ENCODE measurements at places on chromosomes 4 and X. TPM values are rescaled to one million over a fixed set of nuclear protein-coding genes. Genes with fewer than 3 reads are reported as not detected.

GRCh38 chrX:148161701-148162100 lies 180.6 kb downstream of the FMR1NB start:
- DNase-seq, result no peak

DNA sequence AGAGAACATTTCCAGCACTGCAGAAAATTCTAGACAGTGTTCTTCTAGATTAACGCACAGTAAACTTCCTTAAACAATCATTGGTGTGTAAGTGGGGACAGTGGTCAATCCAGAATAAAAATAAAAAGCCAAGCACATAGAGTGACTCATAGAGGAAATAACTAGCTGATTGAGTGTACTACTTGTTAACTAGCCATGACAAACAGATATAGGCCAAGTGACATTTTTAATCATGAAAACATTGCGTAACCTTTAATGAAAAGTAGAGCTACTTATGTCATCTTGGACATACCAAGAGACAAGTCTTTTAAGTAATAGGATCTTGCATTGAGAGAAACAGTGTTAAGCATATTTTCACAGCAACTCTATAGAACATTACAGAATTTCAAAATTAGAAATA lies 233.9 kb upstream of the MAB21L2 start:
- peak; percentile 52 for DNase-seq

- no peak for DNase-seq
These were observed 76.6 kb downstream of the TBC1D9 start for GRCh38 chr4:140679576-140679975.

RBMX2 gene
- 16.3 TPM for total RNA-seq

TCEAL5 gene
- not detected for total RNA-seq

NKX3-2 gene
- total RNA-seq, result 0.16 TPM

DNA sequence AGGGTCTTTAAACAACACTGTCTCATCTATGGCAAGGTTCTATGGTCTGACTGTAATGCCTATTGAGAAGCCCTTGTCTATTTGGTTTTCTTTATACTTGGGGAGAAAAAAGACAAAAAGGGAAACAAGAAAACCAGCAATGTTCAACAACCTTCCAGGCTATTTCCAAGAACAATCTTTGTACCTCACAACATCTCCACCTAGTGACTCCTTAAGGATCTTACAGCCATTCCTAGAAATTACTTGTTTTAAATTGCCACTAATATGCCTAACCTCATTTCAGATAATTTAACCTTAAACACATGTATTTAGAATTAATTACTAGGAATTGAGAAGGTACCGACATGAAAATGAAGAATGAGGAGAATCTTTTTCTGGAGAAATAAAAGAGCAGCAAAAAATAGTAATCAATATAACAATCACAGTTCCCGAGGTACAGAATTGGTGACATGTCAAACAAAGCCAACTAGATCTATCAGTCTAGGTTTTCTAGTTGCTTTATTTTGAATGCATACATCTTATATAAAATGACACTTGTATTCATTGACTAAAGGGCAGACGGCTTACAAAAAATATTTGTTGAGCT lies 1.6 kb upstream of the RBM46 start:
- peak; percentile 19 for DNase-seq

DNA sequence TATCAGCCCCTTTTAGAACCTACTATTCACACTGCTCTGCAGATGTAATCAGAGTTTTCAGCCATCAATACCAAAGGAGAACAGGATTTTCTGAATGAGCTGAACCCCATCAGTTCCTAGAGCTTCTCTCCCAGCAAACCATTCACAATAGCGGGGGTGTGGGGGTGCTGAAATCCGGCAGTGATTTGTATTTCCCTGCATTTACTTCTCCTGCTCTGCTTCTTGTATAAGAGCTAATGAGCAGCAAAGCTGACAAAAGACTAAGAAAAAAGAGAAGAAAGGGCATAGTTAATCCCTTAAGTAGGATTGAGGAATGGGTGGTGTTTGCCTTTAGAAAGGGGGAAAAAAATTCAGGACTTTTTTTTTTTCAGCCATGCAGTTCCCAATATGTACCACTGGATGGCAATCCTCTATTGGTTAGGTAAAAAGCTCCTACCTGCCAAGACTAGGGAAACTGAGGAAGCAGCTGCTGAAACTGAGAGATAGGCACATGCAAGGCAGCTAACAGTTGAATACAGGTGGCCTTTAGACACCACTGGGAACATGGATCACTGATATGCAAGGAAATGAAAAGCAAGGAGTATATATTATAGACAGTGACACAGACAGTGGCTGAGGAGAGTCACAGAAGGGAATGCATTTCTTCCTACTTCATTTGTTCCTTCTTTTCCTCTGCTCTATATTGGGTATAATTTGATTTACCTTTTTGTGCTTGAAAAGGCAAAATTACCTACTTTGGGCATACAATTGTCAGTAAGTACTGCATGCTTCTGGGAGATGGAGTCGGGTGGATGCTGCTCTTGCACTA lies 217.9 kb downstream of the HS6ST2 start:
- no peak for DNase-seq

DNA sequence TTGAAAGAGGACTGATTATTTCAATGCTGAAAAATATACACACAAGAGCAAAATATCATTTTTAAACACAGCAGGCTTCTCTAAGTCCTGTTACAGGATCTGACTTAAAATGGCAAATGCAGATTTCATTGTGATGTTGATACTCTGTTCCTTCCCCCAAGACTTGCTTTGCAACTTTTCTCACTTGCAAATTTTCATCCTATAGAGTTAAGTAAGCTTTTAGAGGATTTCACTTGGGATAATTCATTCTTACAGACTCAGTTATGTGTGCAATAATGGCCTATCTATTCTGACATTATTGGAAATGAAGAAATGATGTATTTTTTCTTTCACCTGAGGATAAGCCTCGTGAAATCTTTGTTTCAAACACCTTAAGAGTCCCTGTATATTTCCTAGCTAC lies 2403.2 kb downstream of the ARAP2 start:
- no peak for DNase-seq

DNA sequence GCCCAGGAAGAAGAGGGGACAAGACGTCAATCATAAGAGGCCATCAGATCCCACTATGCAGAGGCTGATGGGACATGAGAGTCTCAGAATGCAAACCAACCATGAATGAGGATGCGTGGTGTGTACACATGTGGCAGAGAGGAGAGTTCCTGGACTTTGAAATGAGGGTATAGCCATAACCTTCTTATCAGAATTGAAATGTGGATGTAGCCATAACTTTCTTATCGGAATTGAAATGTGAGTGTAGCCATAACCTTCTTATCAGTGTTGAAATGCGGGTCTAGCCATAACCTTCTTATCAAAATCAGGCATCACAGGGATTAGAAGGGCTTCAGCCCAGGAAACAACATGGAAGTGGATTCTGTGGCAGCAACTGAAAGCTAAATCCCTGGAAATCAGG lies 415.5 kb upstream of the FAT1 start:
- DNase-seq, result no peak

DNA sequence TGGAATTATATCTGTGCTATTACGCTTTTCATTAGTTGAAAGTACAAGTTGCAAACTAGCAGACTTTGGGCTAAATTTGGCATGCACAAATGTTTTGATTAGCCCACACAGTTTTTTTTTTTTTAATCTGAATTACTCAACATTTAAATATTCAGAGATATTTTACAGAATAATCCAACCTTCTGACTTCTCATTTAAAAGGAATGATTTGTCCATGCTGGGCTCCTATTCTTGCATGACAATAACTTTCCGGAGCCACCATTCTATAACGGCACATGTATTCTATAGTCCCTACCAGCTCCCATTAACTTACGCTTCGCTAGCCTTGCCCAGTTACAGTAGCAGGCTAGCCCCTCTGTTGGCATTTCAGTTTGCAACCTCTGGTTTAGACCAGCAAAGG lies 219.3 kb upstream of the FTHL17 start:
- no peak for DNase-seq

AMTN gene
- not detected for total RNA-seq

GRCh38 chr4:110074570-110074969 lies 123.8 kb downstream of the ELOVL6 start:
- no peak for DNase-seq

MORC4 gene
- 25.3 TPM for total RNA-seq

GRCh38 chr4:154160519-154161301 lies 330.9 kb downstream of the DCHS2 start:
- DNase-seq, result no peak

SMIM10L2A gene
- total RNA-seq, result not detected

DNA sequence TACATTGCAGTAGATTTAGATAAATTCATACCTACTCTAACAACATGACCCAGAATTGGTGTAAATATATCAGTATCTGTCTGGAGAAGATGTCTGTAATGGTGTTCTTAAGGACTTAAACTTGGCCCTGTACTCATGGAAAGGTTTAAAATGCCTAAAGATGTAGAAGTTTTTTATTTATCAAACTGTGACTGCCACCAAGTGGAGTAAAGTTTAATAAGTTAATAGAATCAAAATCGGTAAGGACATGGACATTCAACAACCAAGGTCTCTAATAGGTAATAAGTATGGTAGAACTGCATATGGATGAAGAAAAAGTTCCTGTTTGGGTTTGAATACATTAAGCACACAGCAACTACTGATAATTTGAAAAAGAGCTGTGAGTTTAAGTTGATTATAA lies 474.0 kb upstream of the NDST3 start:
- DNase-seq, result no peak

GRCh38 chr4:150533673-150534072 lies 48.3 kb upstream of the MAB21L2 start:
- peak; percentile 45 for DNase-seq

DNA sequence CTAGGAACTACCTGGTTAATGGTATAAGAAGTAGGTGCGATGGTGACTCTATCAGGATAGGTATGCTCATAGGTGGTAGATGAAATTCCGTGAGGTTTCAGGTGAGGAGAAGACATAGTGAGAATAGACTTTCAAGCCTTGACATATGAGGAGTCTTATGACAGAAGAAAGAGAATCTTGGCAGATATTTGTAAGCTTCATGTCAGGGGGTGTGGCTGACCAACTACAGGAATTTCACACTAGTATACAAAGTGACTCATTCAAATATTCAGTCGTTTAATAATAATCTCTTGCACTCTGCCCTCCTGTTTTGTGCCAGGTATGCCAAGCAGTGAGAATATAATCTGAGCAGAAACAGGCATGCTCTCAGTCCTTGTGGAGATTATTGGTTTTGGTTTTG lies 22.8 kb downstream of the PACRGL start:
- peak; percentile 28 for DNase-seq

FUNDC1 gene
- total RNA-seq, result 14.9 TPM

RBM47 gene
- total RNA-seq, result 1.1 TPM

TMEM35A gene
- 2.1 TPM for total RNA-seq

DNA sequence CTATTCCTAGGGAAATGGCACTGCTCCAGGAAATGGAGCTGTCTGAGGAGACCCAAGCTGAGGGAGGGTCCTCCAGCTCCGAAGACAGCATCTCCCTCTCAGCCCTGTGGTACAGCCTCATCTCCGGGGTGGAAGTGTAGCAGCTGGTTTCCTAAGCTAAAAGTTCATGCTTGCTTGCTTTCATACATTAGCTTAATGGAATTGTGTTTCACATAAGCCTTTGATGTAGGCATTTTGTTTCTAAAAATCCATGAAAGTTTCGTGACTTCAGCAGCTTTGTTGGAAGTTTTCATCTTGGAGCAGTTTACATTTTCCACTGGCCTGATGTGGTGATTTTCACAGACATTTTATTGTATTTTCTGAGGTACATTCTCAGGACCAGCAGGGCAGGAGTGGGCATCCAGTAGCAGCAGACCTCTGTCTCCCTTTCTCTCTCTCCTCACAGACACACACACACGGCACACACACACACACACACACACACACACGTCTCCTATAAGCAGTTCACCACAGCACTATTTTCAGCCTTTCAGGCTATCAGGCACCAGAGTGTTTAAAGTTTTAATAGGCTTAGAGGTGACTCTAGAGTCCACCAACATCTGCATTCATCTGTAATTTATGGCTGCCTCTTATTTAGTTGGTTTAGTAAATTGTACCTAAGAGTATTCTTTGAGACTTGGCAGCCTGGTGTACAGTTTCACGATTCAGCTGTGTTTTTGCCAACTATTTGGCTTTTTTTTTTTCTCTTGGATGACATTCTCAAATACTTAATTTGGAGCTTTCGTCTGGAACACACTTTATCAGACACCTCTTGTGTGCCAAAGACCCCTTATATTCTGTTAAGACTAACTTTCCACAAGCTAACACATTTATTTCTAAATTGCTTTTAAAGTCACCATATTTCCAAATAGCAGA lies 225.8 kb upstream of the SFRP2 start:
- DNase-seq, result no peak

SATL1 gene
- total RNA-seq, result not detected

- DNase-seq, result peak; percentile 18
These were observed 76.0 kb upstream of the DHRSX start for GRCh38 chrX:2576793-2577192.

GJB1 gene
- not detected for total RNA-seq

DNA sequence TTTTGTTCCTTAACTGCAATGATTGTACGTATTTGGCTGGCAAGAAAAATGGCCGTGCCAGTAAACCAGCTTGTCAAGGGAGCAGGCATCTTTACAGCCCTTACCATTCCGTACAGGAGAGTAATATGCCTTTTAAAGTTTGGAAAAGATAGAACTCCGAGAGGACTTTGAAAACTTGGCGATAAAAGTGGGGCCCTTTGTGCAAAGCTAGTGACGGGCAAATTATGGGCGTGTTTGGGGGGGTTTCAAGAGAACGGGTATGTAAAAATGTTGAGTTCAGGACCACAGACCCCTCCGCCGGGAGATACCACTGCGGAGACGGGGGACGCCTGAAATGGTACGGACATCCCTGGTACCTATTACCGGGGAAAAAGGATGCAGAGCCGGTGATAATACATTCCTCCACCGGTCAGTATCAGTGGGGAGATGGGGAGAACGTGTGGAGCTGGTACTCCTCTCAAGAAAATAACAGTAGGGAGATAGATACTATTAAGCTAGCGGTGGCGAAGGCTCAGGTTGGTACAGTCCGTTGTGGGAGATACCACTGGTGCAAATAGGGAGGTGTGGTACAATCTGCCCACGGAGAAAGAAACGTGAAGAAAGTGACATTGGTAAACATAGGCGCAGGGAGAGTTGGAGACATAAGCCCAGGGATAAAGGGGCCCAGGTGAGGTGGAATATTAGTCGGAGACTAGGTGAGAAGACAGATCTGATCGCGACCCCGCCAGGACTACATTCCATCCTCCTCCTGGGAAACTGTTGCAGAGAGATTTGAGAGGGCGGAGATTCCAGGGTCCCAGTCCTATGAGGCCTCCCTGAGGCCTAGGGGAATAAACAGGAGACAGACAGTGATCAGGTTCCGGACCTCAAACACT lies 14.5 kb downstream of the SPACA5 start:
- DNase-seq, result peak; percentile 67

DCLK2 gene
- total RNA-seq, result 38.4 TPM
